NCI-H1092 treated with DMSO at 0.1 percent for 48 hours (cell line): ENCODE measurements at places on chromosomes 2 and 18.

GRCh38 chr2:215879977-215880940 lies 133.1 kb downstream of the MREG start:
- no peak for DNase-seq

DNA sequence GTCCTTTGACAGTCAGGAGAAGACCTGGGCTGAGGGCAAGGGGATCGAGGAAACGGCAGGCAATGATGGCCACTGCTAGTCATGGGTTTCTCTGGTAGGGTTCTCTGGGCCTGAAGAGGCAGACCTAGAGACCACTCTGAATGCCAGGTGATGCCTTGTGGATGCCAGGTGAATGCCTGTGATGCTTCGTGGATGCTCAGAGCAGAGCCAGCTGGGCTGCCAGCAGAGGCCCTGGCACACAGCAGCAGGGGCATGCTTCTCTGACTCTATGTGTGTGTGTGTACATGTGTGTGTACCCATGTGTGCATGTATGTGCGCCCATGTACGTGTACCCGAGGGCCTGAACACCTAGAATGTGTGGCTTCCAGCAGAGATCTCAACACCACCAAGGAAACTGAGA lies 172.0 kb downstream of the TNS1 start:
- no peak for DNase-seq

- DNase-seq = no peak
Measured at GRCh38 chr2:58508006-58508405, 266.9 kb upstream of the FANCL start.

GRCh38 chr2:120989512-120990441 lies 254.1 kb downstream of the GLI2 start:
- DNase-seq = no peak

DNA sequence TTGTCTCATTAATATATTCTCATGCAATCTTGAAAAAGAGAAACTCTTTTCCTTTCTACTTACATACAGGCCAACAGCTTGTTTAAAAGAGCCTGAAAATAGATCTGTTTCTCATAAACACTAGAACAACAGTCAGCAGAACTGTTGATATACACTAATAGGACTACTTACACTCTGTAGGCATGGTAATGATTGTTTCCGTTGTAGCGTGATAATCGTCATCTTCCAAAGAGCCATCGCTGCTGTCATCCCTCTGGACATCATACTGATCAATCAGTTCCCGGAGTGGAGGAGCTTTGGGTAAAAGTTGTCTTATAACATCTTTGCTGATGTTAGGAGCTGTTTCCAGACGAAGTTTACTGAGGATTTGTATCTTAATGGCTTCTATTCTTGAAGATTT lies 476 bp downstream of the MSTN start:
- DNase-seq = no peak

- DNase-seq = no peak
Measured at GRCh38 chr2:41884718-41885117, 163.1 kb upstream of the PKDCC start.

GRCh38 chr18:78857314-78858150 lies 122.1 kb upstream of the SALL3 start:
- no peak for DNase-seq

DNA sequence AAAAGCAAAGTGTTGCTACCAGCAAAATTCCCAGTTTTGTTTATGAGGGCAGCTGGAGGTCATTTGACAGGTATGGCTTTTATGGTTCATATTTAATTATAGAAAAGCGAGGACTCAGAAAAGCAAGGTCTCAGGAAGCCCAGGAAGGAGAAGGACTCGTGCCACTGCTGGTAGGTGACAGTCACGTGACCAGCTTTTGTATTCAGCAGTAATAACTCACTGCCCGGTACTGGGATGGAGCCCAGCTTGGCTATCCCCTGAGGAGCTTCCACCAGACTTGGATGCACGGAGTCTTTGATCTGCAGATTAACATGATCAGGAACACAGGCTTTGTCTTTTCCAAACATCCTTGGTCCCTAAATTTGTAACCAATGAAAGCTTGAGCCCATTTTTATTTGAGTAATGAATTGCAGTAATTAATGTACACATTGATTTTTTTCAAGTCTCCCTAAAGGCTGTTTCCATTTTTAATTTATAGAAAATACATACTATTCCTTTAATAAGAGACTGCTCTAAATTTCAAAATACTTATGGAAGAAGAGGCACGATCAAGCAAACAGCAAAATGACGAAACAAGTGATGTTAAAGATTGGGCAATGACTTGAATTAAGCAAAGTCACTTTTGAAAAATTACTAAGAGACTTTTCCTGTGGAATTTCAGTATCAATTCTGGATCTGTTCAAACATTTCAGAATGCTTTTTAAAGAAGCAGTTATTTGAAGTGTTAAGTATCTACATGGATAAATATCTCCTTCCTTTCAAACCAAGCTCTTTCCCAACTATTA lies 251.7 kb upstream of the HNRNPA3 start:
- DNase-seq = no peak

DNA sequence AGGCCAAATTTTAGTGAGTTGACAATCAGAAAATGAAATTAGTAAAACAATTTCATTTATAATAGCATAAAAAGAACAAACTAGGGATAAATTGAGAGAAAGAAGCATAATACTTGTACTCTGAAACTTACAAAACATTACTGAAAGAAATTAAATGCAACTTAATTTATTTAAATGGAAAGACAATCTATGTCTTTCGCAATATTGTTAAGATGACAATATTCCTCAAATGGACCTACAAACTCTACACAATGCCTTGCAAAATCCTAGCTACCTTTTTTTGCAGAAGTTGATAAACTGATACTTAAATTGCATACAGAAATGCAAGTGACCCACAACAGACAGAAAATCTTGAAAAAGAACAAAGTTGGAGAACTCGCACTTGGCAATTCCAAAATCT lies 9.1 kb downstream of the EPG5 start:
- no peak for DNase-seq

DNA sequence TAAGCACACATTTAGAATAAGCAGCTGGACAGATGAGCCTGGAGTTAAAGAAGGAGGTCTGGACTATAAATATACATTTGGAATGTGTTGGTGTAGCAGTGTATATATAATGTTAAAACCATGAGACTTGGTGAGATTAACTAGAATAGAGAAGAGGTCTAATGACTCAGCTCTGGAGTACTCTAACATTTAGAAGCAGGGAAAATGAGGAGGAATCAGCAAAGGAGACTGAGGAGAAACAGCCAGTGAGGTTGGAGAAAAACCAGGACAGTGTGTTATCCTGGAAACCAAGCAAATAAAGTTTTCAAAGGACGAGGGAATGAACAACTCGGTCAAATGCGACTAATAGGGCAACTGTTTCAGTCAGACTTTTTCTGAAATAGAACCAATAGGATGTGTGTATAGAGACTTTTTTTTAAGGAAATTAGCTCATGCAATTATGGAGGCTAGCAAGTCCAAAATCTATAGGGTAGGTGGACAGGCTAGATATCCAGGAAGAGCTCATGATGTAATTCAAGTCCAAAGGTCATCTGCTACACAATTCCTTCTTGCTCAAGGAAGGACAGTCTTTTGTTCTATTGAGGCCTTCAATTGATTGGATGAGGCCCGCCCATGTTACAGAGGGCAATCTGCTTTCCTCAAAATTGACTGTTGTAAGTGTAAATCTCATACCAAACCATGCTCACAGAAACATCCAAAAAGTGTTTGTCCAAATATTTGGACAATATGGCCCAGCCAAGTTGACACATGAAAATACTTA lies 10.8 kb upstream of the SESTD1 start:
- no peak for DNase-seq

DNA sequence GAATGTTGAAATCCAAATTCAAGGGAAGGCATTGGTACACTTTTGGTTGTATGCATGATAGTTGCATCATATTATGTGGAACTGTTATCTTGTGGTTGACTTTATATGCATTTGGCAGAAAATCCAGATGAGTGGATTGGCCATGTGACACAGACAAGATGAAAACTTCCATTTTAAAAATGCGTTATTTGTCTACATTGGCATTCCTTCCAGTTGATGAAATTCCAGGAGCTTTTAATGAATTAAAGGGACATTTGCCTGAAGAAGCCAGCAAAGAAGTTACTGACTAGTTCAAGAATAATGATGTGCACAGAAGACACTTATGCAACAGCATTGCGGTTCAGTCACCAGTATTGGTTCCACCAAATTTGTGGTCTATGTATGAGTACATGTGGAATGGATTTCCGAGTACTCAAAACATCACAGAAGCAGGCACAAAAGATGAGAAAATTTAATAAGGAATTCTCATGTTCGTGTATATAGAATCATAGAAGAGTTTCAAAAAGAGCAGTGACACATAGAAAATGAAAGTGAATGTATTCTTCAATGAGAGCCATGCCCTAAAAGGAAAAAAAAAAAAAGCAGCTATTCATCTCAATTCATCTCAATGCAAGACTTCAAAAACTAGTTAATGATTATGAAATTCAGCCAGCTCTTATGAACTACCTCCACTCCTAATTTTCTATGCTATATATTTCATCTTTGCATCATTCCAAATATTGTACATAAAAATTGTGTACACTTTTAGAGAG lies 232.1 kb downstream of the RBM43 start:
- DNase-seq = no peak

GRCh38 chr2:241601841-241602240 lies 35.1 kb downstream of the THAP4 start:
- DNase-seq = peak; percentile 3

DNA sequence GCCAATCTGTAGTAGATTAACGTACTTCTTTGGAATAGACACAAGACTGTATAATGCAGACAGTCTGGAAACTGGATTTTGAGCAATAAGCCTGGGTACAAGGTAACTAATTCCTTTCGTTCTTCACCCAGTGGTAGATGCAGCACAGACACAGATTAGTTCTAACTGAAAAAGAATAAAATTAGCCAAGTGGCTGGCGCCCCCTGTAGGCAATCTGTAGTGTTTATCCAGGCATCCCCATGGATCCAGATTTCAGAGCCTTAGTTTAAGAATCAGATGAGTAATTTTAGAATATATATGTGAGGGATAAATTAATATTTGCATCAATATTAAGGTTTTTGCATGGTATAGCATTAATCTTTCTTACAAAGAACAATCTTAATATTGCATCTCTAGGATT lies 563.9 kb downstream of the DCC start:
- DNase-seq = peak; percentile 72

DNA sequence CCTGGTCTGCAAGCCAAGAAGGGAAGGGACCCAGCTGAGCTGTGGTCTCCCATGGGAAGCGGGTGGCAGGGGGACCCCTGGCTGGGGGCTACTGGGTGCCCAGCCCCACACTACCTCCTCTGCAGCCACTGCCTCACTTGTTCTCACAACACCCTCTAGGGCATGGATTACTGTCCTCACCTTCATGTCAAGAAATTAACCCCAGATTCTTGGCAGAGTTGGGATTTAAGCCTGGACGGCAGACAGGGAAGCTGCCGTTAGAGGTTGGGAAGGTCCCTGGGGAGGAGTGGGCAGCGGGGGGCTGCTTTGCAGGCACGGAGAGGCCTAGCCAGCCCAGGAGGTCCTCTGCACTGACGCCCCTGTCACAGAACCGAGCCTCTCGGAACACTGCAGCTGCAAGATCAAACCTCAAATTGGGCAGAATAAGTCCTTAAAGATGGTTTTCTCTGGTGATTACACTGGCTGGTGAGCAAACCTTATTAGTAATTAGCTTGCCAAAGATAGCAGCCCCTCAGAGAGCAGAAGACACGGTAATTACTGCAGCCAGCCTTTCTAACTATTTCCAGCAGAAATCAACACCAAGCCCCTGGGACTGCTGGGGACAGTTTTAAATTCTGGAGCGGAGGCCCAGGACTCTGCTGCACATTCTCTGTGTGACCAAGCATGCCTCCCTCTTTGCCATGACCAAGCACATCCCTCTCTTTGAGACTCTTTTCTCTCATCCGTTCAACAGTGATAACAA lies 35.9 kb downstream of the KCNF1 start:
- DNase-seq = no peak

GRCh38 chr18:58041633-58042032 lies 2.4 kb upstream of the NEDD4L start:
- no peak for DNase-seq

GRCh38 chr2:113164215-113164929 lies 9.4 kb upstream of the PSD4 start:
- DNase-seq = no peak

- DNase-seq = no peak
Measured at GRCh38 chr18:27054926-27055325, 130.2 kb downstream of the CHST9 start.

- DNase-seq = no peak
Measured at GRCh38 chr2:44944952-44945612, 3.6 kb downstream of the SIX3 start.

GRCh38 chr2:84970868-84971509 lies at the start of gene KCMF1:
Gene KCMF1, plus strand, starts transcription at chr2:84971161. Its CDS starts 291 bp downstream, at chr2:84971452.
- DNase-seq = peak; percentile 53

- DNase-seq = no peak
Measured at GRCh38 chr18:72181241-72181764, 362.8 kb downstream of the CBLN2 start.

DNA sequence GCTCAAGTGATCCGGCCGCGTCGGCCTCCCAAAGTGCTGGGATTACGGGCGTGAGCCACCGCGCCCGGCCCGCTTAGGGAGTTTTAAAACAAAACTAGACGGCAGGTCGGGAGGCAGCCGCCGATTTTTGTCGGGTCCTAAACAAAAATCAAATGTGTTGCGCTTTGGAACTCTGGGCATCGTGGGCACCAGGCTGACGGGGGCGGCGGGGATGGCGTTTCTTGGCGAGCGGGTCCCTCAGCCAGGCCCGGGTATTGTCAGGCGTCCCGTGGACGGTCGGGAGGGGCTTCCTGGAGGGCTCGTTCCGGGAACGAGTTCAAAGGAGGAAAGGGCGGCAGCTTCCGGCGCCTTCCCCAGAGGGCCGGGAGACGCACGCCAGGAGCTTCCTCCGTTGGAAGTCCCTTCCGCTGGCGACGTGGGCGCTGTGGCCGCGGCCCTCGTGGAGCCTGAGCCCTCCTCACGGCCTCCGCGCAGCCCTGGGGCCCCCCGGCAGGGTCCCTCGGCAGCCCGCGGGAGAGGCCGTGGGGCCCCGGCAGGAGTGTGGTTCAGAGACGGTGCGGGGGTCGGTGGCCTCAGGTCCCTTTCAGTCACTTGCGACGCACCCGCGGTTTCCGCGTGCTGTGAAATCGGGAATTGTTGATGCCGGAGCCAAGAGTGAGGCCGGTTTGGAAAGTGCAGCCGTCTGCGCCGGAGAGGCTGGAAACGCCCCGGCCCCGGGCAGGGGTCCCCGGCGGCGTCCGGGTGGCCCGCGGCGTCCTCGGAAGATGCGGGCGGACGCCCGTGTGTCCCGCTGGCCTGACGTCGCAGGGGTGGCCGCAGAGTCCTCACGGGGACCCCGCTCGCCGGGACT lies 59.3 kb downstream of the EMILIN2 start:
- DNase-seq = no peak

- DNase-seq = no peak
Measured at GRCh38 chr18:65082907-65083306, 667.9 kb upstream of the CDH7 start.

DNA sequence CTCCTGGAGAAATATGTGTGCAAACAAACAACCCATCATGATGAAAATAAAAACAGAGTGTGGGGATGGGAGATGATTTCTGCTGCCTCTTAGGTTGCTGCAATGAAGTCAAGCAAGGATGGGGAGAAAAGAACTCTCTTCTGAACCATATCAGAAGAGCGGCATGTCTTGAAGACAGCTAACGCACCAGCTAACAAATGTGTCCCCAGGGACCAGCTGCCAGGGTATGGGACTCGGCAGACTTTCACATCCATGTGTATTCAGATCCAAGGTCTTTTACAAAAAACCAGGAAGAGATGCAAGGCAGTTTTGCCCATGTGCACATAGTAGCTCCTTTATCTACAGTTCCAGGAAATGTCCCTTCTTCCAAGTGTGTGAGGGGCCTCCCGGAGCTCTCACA lies 125.4 kb downstream of the CLIP4 start:
- no peak for DNase-seq
